ENCODE measurements at places on chromosomes 6 and 20. TPM values are rescaled to one million over a fixed set of nuclear protein-coding genes. Genes with fewer than 3 reads are reported as not detected.

- H3K36me3 ChIP-seq = no peaks in the 10 kb centered on the region
- H3K4me1 ChIP-seq = no peaks in the 10 kb centered on the region
- H3K27me3 ChIP-seq = no peaks in the 10 kb centered on the region
Measured at GRCh38 chr6:116050737-116051136, 10.0 kb downstream of the FRK start.

The ANGPT4 gene
- total RNA-seq = not detected

GRCh38 chr6:33587529-33587928 is 7.5 kb upstream of the BAK1 start:
- no peak overlapping the region for H3K27ac ChIP-seq
- H3K4me1 ChIP-seq = peaks cover 21% of the 10 kb centered on the region
- no peaks in the 10 kb centered on the region for H3K36me3 ChIP-seq
- no peak overlapping the region for H3K4me3 ChIP-seq
- DNase-seq = no peak
- no peaks in the 10 kb centered on the region for H3K27me3 ChIP-seq

GRCh38 chr6:3518356-3519190 is 61.7 kb upstream of the SLC22A23 start:
- no peaks in the 10 kb centered on the region for H3K36me3 ChIP-seq
- H3K4me3 ChIP-seq = no peak overlapping the region
- H3K27ac ChIP-seq = no peak overlapping the region
- DNase-seq = no peak
- H3K27me3 ChIP-seq = no peaks in the 10 kb centered on the region
- H3K4me1 ChIP-seq = no peaks in the 10 kb centered on the region

DNA sequence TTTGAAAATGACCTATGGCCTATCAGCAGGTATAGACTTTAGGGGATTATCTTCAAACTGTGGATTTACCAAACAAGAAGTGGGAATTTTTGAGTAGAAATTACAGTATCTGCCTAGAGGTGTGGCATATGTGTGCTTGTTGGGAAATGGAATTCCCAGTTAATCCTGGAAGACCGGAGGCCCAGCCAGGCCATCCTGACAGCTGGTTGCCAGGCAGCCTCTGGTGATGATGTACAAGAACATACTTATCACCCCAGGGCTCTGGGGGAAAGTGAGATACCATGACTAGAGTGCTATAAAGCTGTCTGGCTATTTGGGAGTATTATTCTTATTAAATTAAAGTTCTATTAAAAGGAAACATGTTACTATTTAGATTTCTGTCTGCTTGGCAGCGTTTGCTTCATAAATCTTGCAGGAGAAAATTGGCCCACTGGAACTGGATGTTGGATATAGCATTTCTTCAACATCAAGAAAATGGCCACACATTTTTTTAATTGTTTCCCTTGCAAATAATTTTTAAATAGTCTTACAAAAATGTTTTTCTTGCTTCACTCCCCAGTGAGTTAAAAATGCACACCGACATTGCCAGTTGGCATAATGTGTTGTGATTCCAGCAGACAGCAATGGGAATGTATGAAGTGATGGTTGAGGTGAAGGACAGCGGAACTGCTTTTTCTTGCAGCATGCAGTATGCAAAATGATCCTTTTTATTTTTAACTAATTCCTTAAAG is 187.8 kb downstream of the MYLK4 start:
- H3K27ac ChIP-seq = no peak overlapping the region
- H3K4me3 ChIP-seq = no peak overlapping the region
- no peak for DNase-seq
- H3K4me1 ChIP-seq = no peaks in the 10 kb centered on the region

The CGAS gene
- 15.5 TPM for total RNA-seq

The MTFR2 gene
- 1.7 TPM for total RNA-seq

- no peaks in the 10 kb centered on the region for H3K27me3 ChIP-seq
- H3K36me3 ChIP-seq = peaks cover 20% of the 10 kb centered on the region
- H3K27ac ChIP-seq = no peak overlapping the region
- H3K4me1 ChIP-seq = peaks cover 13% of the 10 kb centered on the region
Measured at GRCh38 chr20:44959082-44959637, 1.0 kb downstream of the TOMM34 start.

The RBM12 gene
- total RNA-seq = 89.4 TPM

The LTV1 gene
- 21.7 TPM for total RNA-seq

- no peaks in the 10 kb centered on the region for H3K4me1 ChIP-seq
- H3K4me3 ChIP-seq = no peak overlapping the region
- no peaks in the 10 kb centered on the region for H3K27me3 ChIP-seq
- DNase-seq = no peak
- no peaks in the 10 kb centered on the region for H3K36me3 ChIP-seq
- no peak overlapping the region for H3K27ac ChIP-seq
Measured at GRCh38 chr6:53168516-53169267, 20.1 kb upstream of the GCM1 start.

DNA sequence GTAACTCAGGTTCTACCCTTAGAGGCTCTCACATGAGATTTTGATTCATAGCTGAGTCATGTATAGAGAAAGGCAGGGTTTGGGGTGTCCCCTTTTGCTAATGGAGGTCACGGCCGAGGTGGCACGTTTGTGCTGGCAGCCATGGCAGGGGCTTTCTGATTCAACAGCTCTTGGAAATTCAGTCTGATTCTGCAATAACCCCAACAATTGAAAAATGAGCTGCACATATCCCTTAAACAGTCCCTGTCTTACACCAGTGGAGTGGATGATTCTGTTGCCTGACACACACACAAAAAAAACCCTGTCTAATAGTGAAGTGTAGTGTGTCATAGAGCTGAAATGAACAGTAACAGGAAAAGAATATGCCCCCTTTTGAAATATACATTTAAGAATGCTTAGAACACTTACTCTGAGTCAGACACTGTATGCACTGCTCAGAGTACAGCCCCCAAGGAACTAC is 40.4 kb upstream of the ARG1 start:
- H3K36me3 ChIP-seq = no peaks in the 10 kb centered on the region
- no peaks in the 10 kb centered on the region for H3K4me1 ChIP-seq
- H3K27me3 ChIP-seq = no peaks in the 10 kb centered on the region
- DNase-seq = no peak
- no peak overlapping the region for H3K4me3 ChIP-seq
- H3K27ac ChIP-seq = no peak overlapping the region

GRCh38 chr6:56570413-56571359 is 72.0 kb downstream of the DST start:
- no peaks in the 10 kb centered on the region for H3K4me1 ChIP-seq
- H3K36me3 ChIP-seq = no peaks in the 10 kb centered on the region
- no peaks in the 10 kb centered on the region for H3K27me3 ChIP-seq
- H3K4me3 ChIP-seq = no peak overlapping the region
- DNase-seq = peak; percentile 33

DNA sequence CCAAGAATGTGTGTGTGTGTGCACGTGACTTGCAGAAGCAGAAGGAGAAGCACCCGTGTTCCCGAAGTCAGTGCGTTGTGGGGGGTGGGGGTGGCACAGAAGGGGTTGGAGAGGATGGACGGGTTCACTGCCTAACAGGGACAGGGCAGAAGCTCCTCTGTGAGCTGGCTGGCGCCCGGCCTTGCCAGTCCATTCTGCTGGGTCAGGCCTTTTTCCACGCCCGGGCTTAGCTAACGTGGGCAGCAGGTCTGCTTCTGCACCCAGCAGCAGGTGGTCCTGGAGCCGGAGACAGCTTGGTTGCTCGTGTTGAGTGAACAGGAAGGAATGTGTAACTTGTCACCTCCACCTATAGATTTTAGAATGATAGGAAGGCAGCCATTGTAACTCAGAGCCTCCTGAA is 374.4 kb downstream of the CDH4 start:
- H3K36me3 ChIP-seq = no peaks in the 10 kb centered on the region
- H3K4me1 ChIP-seq = no peaks in the 10 kb centered on the region
- no peak for DNase-seq
- no peak overlapping the region for H3K4me3 ChIP-seq

DNA sequence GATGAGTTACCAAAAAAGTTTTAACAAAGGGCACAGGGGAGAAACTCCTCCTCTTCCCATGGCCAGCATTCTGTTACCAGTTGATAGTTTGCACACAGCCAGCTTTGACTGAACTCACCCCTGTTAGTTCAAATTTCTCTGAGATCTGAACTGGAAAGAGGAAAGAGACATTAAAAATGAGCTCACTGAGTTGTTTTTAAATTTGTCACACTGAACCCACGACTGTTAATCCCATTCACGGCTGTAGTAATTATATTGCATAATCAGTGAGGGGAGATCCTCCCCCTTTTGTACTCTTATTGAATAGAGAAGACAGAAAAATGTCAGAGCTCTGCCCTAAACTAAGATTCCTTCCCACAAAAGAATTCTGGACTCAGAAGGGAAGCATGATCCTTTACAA is 17.5 kb upstream of the DSP start:
- no peaks in the 10 kb centered on the region for H3K4me1 ChIP-seq
- peaks cover 3% of the 10 kb centered on the region for H3K27me3 ChIP-seq
- DNase-seq = no peak
- no peak overlapping the region for H3K4me3 ChIP-seq
- no peak overlapping the region for H3K27ac ChIP-seq

GRCh38 chr6:141634269-141634668 is 498.5 kb upstream of the GJE1 start:
- H3K36me3 ChIP-seq = no peaks in the 10 kb centered on the region
- H3K27me3 ChIP-seq = no peaks in the 10 kb centered on the region
- H3K27ac ChIP-seq = no peak overlapping the region
- H3K4me1 ChIP-seq = no peaks in the 10 kb centered on the region

The FAM217A gene
- total RNA-seq = not detected

The CENPW gene
- total RNA-seq = 1.8 TPM

DNA sequence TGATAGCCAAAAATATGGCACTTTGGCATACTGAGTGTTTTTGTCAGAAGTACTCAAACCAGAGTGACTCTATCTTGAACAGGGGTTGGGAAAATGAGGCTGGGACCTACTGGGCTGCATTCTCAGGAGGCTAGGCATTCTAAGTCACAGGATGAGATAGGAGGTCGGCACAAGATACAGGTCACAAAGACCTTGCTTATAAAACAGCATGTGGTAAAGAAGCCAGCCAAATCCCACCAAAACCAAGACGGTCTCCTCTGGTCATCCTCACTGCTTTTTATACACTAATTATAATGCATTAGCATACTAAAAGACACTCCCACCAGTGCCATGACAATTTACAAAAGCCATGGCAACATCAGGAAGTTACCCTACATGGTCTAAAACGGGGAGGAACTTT is 985.1 kb downstream of the HACE1 start:
- DNase-seq = no peak
- H3K36me3 ChIP-seq = no peaks in the 10 kb centered on the region

The GGT7 gene
- 12.1 TPM for total RNA-seq

DNA sequence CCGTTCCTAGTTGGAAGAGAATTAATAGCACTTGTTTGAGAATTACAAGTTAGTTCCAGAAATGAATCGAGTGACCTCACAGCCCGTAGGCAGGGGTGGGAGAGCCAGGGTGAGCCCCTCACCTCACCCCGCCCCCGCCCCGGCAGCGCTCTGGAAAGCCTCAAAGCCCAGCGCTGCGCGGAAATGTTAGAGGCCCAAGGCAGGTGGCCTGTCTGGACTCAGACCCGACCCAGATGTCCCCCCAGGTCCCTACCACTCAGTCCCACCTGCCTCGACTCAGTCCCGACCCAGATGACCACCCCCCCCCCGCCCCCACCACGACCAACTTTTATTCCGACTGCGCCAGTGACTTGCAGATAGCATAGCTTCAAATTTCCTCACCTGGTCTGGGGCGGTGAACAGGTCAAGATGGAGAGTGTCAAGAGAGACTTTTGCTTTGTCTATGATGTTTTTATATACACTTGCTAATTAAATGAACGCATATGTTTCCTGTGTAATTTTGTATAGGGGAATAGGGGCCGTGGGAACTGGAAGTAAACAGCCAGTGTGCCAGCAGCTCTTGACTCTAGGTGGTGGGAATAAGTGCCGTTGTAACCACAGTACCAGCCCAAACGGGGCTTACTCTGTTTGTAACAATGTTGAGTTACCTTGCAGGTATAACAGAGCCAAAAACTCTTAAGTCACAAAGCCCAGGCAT is 1.2 kb upstream of the PXDC1 start:
- H3K27ac ChIP-seq = no peak overlapping the region
- peak overlapping the region; percentile 28 for H3K4me3 ChIP-seq
- no peaks in the 10 kb centered on the region for H3K36me3 ChIP-seq
- H3K4me1 ChIP-seq = peaks cover 10% of the 10 kb centered on the region

GRCh38 chr6:11626356-11626755 is 88.8 kb downstream of the TMEM170B start:
- H3K27ac ChIP-seq = no peak overlapping the region
- DNase-seq = no peak
- H3K4me1 ChIP-seq = no peaks in the 10 kb centered on the region
- no peaks in the 10 kb centered on the region for H3K36me3 ChIP-seq
- H3K27me3 ChIP-seq = no peaks in the 10 kb centered on the region

The PHACTR1 gene
- total RNA-seq = 19.0 TPM

GRCh38 chr6:44342052-44342451 is 398 bp upstream of the SPATS1 start:
- no peaks in the 10 kb centered on the region for H3K36me3 ChIP-seq
- H3K4me1 ChIP-seq = no peaks in the 10 kb centered on the region
- peaks cover 7% of the 10 kb centered on the region for H3K27me3 ChIP-seq
- no peak overlapping the region for H3K27ac ChIP-seq

- H3K27ac ChIP-seq = no peak overlapping the region
- no peaks in the 10 kb centered on the region for H3K27me3 ChIP-seq
- no peaks in the 10 kb centered on the region for H3K36me3 ChIP-seq
- H3K4me3 ChIP-seq = no peak overlapping the region
Measured at GRCh38 chr6:146650799-146651481, 52.2 kb downstream of the ADGB start.

The DLL1 gene
- 16.9 TPM for total RNA-seq

GRCh38 chr20:9368893-9369292 is 145.5 kb upstream of the LAMP5 start:
- no peak overlapping the region for H3K4me3 ChIP-seq
- no peak overlapping the region for H3K27ac ChIP-seq
- H3K27me3 ChIP-seq = no peaks in the 10 kb centered on the region

DNA sequence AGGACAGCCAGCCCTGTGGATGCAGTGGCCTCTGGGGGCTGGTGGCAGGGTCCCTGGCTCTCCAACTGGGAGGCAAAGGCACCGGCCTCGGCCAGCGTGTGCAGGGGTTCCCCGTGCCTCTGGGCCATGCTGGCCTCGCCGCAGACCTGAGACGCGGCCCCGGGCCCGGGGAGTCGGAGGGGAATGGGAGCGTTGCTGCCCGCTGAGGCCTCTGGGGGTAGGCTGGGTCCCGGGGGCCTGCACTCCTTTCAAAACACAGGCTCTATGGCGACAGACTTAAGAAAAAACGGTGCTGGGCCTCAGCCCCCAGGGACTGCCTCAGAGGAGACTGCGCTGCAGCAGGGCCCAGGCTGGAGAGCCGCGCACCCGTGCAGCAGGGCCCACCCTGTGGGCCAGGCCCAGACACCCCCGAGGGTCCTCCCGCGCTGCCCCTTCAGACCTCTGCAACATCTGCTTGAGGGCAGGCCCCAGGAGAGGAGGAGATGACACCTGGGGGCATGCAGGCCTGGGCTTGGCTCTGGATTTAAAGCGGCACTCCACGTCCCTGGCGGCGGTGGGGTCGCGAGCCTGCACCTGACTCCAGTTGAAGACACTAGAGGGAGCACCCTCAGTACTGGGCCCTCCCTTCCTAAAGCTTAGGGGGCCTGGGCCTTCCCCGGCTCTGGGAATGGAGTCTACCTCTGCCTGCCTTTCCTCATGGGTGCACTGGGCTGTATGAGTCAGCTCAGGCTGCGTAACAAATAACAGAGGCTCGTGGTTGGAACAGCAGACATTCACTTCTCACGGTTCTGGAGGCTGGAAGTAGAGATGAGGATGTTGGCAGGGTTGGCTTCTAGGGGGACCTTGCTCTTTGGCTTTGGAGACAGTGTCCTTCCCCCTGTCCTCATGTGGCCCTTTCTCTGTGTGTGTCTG is 117.4 kb upstream of the RPS6KA2 start:
- H3K4me3 ChIP-seq = no peak overlapping the region
- H3K4me1 ChIP-seq = peaks cover 29% of the 10 kb centered on the region
- no peaks in the 10 kb centered on the region for H3K27me3 ChIP-seq

The LKAAEAR1 gene
- total RNA-seq = not detected

The LAMP5 gene
- total RNA-seq = not detected

- no peak for DNase-seq
- no peak overlapping the region for H3K4me3 ChIP-seq
- H3K36me3 ChIP-seq = no peaks in the 10 kb centered on the region
Measured at GRCh38 chr6:72810571-72811280, 188.9 kb downstream of the KCNQ5 start.

The VEGFA gene
- total RNA-seq = 3.6 TPM

Data from natural killer cell (primary cell).